ENCODE measurements at places on chromosomes 11 and 22. TPM values are rescaled to one million over a fixed set of nuclear protein-coding genes. Genes with fewer than 3 reads are reported as not detected.

Gene CLCF1
- 7.7 TPM for total RNA-seq

- no peaks in the 10 kb centered on the region for H3K36me3 ChIP-seq
- DNase-seq: no peak
- no peak overlapping the region for H3K4me3 ChIP-seq
- no peak overlapping the region for H3K27ac ChIP-seq
- no peaks in the 10 kb centered on the region for H3K4me1 ChIP-seq
- no peaks in the 10 kb centered on the region for H3K27me3 ChIP-seq
These were observed 540.8 kb downstream of the INSC start for GRCh38 chr11:15655552-15655951.

GRCh38 chr11:93741882-93742226 is 382 bp downstream of the C11orf54 start:
- peak overlapping the region; percentile 18 for H3K4me3 ChIP-seq
- no peaks in the 10 kb centered on the region for H3K4me1 ChIP-seq
- no peak for DNase-seq
- no peaks in the 10 kb centered on the region for H3K36me3 ChIP-seq

DNA sequence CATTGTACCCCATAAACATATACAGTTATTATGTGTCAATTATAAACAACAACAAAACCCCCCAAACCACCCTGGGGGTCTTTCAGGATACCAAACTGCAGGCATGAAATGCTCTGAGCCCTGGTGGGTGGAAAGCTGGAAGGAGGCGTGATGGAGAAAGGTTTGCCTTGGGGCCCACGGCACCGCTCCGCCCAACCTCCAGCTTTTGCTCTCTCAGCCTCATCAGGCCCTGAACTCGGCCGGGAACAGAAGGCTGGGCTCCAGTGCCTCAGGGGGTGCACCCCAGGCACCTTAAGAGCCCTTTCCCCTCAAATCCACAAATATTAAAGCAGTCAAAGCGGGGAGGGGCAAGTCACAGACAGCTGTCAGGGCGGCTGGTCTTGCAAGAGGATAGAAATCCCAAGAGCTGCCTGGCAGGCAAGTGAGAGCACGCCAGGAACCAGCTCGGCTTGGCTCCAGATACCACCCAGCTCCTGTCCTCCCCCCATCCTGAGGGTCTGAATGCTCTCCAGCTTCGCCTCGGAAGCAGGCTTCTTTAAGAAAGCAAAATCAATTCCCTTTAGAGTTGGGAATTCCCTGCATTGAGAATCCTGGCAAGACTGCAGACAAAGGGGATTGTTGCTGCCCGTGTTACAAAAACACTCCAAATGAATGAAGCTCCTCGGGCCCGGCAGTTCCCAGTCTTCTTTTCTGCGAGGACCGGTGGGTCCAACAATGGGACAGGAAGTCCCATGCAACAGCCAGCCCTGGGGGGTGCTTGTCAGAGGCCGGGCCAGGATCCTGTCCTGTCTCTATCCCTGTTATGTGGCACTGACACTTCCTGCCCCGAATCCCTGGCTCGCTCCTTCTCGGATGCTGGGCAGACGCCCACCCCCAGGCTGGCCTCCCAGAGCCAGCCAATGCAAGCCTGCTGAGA is 80.8 kb downstream of the NAT10 start:
- no peaks in the 10 kb centered on the region for H3K36me3 ChIP-seq
- no peak overlapping the region for H3K27ac ChIP-seq
- H3K27me3 ChIP-seq: no peaks in the 10 kb centered on the region
- H3K4me1 ChIP-seq: no peaks in the 10 kb centered on the region

GRCh38 chr11:118914178-118914918 is 11.4 kb downstream of the BCL9L start:
- no peak for DNase-seq
- no peaks in the 10 kb centered on the region for H3K36me3 ChIP-seq
- H3K4me3 ChIP-seq: no peak overlapping the region
- H3K27me3 ChIP-seq: no peaks in the 10 kb centered on the region
- no peaks in the 10 kb centered on the region for H3K4me1 ChIP-seq

Gene HEPN1
- 0.51 TPM for total RNA-seq

Gene CEP126
- 9.8 TPM for total RNA-seq

DNA sequence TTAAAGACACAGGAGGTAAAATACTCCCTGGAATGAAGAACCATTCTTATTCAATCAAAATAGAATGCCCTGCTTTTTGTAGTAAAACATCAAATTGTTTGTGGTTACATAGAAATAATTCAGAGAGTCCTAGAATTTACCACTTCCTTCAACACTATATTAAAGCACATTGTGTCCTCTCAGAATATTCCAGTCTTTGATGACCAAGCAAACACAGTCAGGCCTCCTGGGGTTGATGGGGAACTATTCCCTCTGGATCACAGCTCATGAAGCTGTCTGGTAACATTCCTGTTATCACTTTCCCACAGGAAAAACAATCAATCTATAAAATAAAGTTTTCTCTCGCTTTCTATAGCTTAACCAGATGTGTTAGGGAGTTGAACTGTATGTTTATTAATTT is 389.3 kb downstream of the KCNA4 start:
- DNase-seq: no peak
- no peaks in the 10 kb centered on the region for H3K36me3 ChIP-seq
- H3K27me3 ChIP-seq: no peaks in the 10 kb centered on the region
- no peaks in the 10 kb centered on the region for H3K4me1 ChIP-seq

DNA sequence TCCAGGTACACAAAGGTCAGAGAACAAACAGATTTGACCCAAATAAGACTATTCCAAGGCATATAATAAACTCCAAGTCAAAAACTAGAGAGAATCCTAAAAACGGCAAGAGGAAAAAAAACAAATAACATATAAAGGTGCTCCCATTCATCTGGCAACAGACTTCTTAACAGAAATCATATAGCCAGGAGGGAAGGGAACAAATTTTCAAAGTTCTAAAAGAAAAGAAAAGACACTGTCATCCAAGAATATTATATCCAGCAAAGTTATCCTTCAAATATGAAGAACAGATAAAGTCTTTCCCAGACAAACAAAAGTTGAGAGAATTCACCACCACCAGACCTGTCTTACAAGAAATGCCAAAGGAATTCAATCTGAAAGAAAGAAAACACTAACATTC is 11.1 kb downstream of the EFCAB6 start:
- no peaks in the 10 kb centered on the region for H3K27me3 ChIP-seq
- no peak overlapping the region for H3K4me3 ChIP-seq
- no peak for DNase-seq
- no peak overlapping the region for H3K27ac ChIP-seq
- no peaks in the 10 kb centered on the region for H3K36me3 ChIP-seq

DNA sequence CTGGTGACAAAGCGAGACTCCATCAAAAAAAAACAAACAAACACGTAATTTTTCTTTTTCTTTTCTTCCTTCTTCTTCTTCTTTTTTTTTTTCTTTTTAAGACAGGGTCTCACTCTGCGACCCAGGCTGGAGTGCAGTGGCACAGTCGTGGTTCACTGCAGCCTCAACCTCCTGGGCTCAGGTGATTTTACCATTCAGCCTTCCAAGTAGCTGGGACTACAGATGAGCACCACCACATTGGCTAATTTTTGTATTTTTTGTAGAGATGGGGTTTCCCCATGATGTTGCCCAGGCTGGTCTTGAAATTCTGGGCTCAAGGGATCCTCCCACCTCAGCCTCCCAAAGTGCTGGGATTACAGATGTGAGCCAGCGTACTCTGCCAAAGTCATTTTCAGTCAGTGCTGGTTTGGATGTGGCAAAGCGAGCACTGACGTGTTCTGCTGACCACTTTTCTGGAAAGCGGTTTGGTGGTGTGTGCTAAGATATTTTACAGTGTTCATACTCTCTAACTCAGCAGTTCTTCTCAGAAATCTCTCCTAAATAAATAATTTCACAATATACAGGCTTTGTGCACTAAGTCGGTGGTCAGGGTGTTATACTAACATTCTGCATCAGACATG is 10.7 kb downstream of the FAM118A start:
- no peak overlapping the region for H3K4me3 ChIP-seq
- H3K4me1 ChIP-seq: no peaks in the 10 kb centered on the region
- H3K36me3 ChIP-seq: peaks cover 3% of the 10 kb centered on the region

Gene RFPL2
- total RNA-seq: not detected

Gene ZBTB16
- total RNA-seq: 54.5 TPM

DNA sequence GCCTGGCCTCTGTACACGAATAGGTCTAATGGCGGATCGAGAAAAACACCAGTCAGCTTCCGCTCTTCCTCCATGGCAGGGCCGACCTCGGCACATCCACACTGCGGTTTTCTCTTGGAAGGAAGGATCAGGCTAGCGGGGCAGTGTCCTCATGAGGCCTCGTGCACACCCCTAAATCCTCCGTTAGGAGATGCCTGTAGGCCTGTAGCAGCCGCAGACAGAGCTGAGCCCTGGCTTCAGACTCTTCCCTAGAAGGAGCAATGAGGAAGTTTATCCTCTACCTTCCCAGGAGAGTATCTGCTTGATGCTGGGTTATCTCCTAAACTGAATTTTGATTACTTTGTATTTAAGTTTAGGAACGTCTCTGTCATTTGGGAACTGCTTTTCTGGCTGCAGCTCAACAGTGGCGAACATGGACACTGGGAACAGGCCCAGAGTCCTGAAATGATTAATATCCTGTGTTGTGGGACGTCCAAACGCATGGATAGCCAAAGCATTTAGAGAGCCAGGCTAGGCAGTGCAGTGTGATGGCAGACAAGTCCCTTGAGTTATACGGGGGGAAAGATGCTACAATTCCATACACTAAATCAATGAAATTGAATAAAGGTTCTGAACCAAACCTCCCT is 16.5 kb upstream of the BMAL1 start:
- no peak overlapping the region for H3K27ac ChIP-seq
- H3K36me3 ChIP-seq: no peaks in the 10 kb centered on the region
- H3K4me1 ChIP-seq: no peaks in the 10 kb centered on the region
- no peak overlapping the region for H3K4me3 ChIP-seq
- no peaks in the 10 kb centered on the region for H3K27me3 ChIP-seq

- no peak for DNase-seq
- peak overlapping the region; percentile 90 for H3K4me3 ChIP-seq
- no peaks in the 10 kb centered on the region for H3K36me3 ChIP-seq
- peak overlapping the region; percentile 66 for H3K27ac ChIP-seq
These were observed 866 bp upstream of the RRM1 start for GRCh38 chr11:4093519-4094347.

Gene PTPN5
- 2.1 TPM for total RNA-seq

Gene GGTLC3
- total RNA-seq: not detected

Gene CKAP5
- 59.6 TPM for total RNA-seq

DNA sequence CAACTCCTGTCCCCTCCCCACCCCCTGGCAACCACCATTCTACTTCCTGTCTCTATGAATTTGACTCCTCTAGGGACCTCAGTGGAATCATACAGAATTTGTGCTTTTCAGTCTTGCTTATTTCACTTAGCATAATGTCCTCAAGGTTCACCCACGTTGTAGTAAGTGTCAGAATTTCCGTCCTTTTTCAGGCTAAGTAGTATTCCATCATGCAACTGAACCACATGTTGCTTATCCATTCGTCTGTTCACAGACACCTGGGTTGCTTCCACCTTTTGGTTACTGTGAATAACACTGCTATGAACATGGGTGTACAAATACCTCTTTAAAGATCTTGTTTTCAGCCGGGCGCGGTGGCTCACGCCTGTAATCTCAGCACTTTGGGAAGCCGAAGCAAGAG is 16.5 kb downstream of the CELSR1 start:
- no peaks in the 10 kb centered on the region for H3K36me3 ChIP-seq
- no peaks in the 10 kb centered on the region for H3K27me3 ChIP-seq
- no peak for DNase-seq
- no peaks in the 10 kb centered on the region for H3K4me1 ChIP-seq

GRCh38 chr11:65415499-65416340 is 6.9 kb upstream of the NEAT1 start:
- H3K4me1 ChIP-seq: no peaks in the 10 kb centered on the region
- DNase-seq: peak; percentile 69
- no peak overlapping the region for H3K4me3 ChIP-seq

Gene PHETA2
- 14.4 TPM for total RNA-seq

DNA sequence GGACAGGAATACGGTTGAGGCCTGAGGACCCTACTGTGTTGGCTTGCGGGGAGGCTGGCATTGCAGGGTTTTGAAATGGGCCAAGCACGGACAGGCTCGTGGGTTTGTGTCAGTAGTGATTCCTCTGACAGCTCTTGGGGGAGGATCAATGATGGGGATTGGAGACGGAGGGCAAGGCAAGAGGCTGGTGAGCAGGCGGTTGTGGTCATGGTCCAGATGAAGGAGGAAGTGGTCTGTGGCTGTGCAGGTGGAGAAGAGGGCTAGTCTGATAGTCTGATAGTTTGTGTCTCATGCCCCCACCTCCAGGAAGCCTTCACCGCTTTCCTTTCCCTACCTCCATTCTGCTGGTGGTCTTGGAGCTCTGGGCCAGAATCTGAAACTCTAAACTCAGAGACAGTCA is 3.0 kb downstream of the MAFF start:
- no peak for DNase-seq
- no peaks in the 10 kb centered on the region for H3K27me3 ChIP-seq
- no peak overlapping the region for H3K4me3 ChIP-seq
- no peaks in the 10 kb centered on the region for H3K4me1 ChIP-seq
- peak overlapping the region; percentile 82 for H3K27ac ChIP-seq

- H3K27me3 ChIP-seq: no peaks in the 10 kb centered on the region
- DNase-seq: no peak
- H3K4me1 ChIP-seq: no peaks in the 10 kb centered on the region
- H3K36me3 ChIP-seq: peaks cover 3% of the 10 kb centered on the region
- H3K4me3 ChIP-seq: no peak overlapping the region
These were observed 71.8 kb downstream of the ATG16L2 start for GRCh38 chr11:72885749-72886609.

DNA sequence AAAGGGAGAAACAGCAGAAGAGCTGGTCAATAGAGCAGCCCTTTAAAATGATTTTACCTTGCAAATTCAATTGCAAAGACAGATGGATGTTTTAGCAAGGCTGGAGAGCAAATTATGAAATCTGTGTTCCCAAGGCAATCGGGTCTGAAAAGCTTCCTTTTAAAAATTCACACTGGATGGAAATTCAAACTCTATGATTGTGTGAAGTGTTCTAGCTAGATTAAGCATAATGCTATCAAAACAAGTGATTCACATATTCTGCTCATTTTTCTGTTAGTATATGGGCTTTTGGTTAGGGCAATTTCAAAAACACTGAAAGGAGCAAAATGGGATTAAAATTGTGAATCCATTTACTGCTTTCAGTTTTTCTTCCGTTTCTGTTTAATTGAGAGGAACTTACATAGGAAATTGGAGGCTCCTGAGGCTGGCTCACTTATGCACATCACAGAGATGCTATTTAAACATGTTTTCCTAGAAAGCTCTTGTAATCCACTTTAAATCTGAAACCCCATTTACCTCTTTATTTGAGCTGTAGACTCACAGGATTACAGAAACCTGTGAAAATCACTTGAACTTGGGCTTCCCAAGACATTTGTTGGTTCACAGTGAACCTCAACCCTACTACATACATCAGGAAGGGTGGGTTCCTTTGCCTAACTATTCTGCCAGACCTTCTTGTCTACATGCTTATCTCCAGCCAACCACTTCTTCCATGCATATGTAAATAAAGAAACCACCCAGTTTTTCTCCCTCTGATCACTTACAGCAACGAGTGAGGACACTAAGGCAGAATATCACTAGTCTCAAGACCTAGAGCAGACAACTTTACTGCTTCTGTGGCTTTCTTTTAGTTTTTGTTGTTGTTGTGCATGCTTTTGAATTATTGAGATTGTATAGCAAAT is 201.9 kb upstream of the PITPNB start:
- no peaks in the 10 kb centered on the region for H3K36me3 ChIP-seq
- H3K27me3 ChIP-seq: no peaks in the 10 kb centered on the region
- no peak overlapping the region for H3K27ac ChIP-seq
- no peak overlapping the region for H3K4me3 ChIP-seq
- peaks cover 3% of the 10 kb centered on the region for H3K4me1 ChIP-seq

Gene IGSF9B
- 59.7 TPM for total RNA-seq

- no peaks in the 10 kb centered on the region for H3K27me3 ChIP-seq
- H3K36me3 ChIP-seq: no peaks in the 10 kb centered on the region
- no peak overlapping the region for H3K27ac ChIP-seq
- no peak for DNase-seq
These were observed 37.0 kb upstream of the ABTB2 start for GRCh38 chr11:34394771-34395300.

Gene KIRREL3
- total RNA-seq: not detected
